Camera-type eye (tissue), 1 donor: ENCODE measurements at places on chromosomes 3 and 15. TPM values are rescaled to one million over a fixed set of nuclear protein-coding genes. Genes with fewer than 3 reads are reported as not detected.

Gene TRH
- 14.0 TPM for total RNA-seq

Gene NTRK3
- 14.6 TPM for total RNA-seq

Gene H1-8
- total RNA-seq = not detected

Gene GNB4
- total RNA-seq = 46.9 TPM

Gene ASB14
- total RNA-seq = 0.33 TPM

Gene PLAAT1
- total RNA-seq = 4.5 TPM

Gene CCR9
- not detected for total RNA-seq

Gene CP
- total RNA-seq = 47.8 TPM

Gene CIAO2A
- total RNA-seq = 42.2 TPM

Gene TM6SF1
- 3.4 TPM for total RNA-seq

Gene UNC13C
- total RNA-seq = 67.3 TPM

Gene TMEM87A
- total RNA-seq = 90.9 TPM

Gene SCN11A
- 1.4 TPM for total RNA-seq

Gene TIMP4
- total RNA-seq = 3.1 TPM

Gene PAK6
- total RNA-seq = 5.4 TPM

Gene GRIP2
- 9.1 TPM for total RNA-seq

Gene PEAK1
- total RNA-seq = 111 TPM

Gene GCNT3
- total RNA-seq = 0.99 TPM

Gene PLSCR4
- total RNA-seq = 46.9 TPM

Gene GABRB3
- total RNA-seq = 44.0 TPM

Gene VGLL4
- total RNA-seq = 114 TPM

Gene ARNT2
- total RNA-seq = 44.4 TPM

Gene MCF2L2
- total RNA-seq = 21.3 TPM

Gene ADPGK
- total RNA-seq = 62.0 TPM

Gene TNNC1
- 105 TPM for total RNA-seq

Gene CPNE9
- 3.8 TPM for total RNA-seq

Gene EFCC1
- total RNA-seq = 1.1 TPM

Gene KLHDC8B
- 49.9 TPM for total RNA-seq

Gene EFL1
- total RNA-seq = 33.4 TPM

Gene NR1D2
- total RNA-seq = 123 TPM

Gene CNTN4
- 98.5 TPM for total RNA-seq

Gene SLC30A4
- total RNA-seq = 15.9 TPM

Gene C3orf20
- total RNA-seq = 0.22 TPM

Gene PHLDB2
- total RNA-seq = 41.3 TPM

Gene TXNRD3
- total RNA-seq = 15.3 TPM

Gene EFHB
- 1.8 TPM for total RNA-seq

Gene KBTBD13
- total RNA-seq = not detected

Gene KBTBD12
- 6.0 TPM for total RNA-seq

Gene FAM81A
- 4.2 TPM for total RNA-seq

Gene SERINC4
- 3.8 TPM for total RNA-seq

Gene BNC1
- 1.1 TPM for total RNA-seq

Gene AGBL1
- total RNA-seq = 3.7 TPM

Gene RASGRP1
- 16.3 TPM for total RNA-seq

Gene PLA1A
- total RNA-seq = 1.3 TPM

Gene ALPK3
- total RNA-seq = 11.1 TPM

Gene ZPLD1
- total RNA-seq = 1.9 TPM

Gene CPEB1
- total RNA-seq = 9.8 TPM

Gene RSL24D1
- total RNA-seq = 81.0 TPM

Gene TTBK2
- total RNA-seq = 37.6 TPM
